K562 (cell line): ENCODE measurements at places on chromosomes 16 and 17.

DNA sequence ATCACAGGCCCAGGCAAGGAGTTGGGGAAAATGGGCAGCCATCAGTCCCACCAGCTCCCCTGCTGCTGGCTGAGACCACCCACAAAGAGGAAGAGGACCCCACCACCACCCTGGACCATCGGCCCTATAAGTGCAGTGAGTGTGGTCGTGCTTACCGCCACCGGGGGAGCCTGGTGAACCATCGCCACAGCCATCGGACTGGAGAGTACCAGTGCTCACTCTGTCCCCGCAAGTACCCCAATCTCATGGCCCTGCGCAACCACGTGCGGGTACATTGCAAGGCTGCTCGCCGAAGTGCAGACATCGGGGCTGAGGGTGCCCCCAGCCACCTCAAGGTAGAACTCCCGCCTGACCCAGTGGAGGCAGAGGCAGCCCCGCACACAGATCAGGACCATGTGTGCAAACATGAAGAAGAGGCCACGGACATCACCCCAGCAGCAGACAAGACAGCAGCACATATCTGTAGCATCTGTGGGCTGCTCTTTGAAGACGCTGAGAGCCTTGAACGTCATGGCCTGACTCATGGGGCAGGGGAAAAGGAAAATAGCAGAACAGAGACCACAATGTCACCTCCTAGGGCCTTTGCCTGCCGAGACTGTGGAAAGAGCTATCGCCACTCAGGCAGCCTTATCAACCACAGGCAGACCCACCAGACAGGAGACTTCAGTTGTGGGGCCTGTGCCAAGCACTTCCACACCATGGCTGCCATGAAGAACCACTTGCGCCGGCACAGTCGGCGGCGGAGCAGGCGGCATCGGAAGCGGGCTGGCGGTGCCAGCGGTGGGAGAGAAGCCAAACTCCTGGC lies 3.6 kb downstream of the ZNF646 start:
- no peak for DNase-seq

GRCh38 chr17:9209347-9209746 lies 188.0 kb downstream of the NTN1 start:
- DNase-seq: no peak

DNA sequence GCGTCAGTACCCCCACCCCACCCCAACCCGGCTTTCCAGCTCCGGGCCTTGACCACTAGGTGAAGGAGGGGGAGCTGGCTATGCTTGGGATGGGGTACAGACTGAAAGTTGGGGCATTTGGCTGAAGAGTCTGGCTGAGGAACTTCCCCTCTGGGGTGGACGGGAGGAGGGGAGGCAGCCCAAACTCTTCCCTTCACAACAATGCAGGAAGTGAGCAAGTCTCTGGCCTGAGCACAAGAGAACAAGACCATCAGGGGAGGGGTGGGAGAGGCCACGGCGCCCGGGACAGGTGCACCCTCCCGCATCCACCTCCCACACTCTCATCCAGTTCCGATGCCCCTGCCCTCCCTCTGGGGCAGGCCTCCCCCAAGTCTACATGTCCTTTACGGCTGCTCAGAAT lies 5.6 kb downstream of the USH1G start:
- no peak for DNase-seq

DNA sequence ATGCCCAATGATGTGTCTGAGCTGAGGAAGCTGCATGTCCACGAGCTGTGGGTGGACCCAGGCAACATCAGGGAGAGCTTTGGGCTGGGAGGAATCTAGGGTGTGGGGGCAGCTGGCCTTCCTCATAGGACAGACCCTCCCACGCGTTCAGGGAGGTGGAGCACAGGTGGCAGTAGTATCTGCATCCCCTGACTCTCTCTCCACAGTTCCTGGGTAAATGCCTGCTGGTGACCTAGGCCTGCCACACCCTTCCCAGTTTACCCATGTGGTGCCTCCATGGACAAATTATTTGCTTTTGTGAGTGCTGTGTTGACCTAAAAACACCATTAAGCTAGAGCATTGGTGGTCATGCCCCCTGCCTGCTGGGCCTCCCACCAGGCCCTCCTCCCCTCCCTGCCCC lies 3.2 kb downstream of the HBM start:
- DNase-seq: no peak

- no peak for DNase-seq
Measured at GRCh38 chr17:7388856-7389255, 5.5 kb downstream of the PLSCR3 start.

DNA sequence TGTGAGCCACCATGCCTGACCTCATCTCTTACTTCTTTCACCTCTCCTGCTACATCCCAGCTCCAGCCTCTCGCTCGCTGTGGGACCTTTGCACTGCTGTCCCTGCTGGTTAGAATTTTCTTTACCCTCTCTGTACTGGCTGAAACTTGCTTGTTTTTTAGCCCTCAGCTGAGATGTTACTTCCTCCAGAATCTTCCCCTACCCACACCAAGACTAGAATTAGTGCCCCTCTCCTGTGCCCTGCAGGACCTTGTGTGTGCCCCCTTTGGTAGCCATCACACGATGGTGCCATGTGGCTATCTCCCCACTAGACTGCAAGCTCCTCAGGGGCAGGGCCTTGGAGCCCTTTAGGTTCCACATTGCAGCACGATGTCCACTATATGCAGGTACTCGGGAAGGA lies 84.1 kb downstream of the AIPL1 start:
- DNase-seq: no peak
